ENCODE measurements at places on chromosomes 13 and 19.

GRCh38 chr13:30045916-30046704 lies 195.7 kb upstream of the UBL3 start:
- DNase-seq, result no peak

DNA sequence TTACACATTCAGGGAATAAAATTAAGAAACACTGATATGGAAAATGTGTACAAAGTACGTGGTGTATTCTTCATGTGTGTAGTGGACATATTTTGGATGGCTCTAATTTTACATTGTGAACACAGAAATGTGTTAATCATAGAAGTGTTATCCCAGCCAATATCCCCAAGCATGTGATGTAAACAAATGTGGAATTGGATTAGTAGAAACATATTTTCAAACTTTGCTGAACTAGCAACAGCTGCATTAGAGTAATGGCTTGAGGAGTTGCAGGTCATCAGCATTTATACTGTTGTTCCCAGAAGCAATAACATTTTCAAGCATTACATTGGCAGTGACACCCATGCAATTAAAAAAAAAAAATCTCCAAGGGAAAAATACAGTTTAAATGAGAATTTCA lies 600.6 kb downstream of the SLITRK1 start:
- DNase-seq, result no peak

GRCh38 chr19:39998501-39998900 lies 1.6 kb downstream of the ZNF546 start:
- no peak for DNase-seq

- DNase-seq, result no peak
Observed at GRCh38 chr19:16957151-16957701, 68.4 kb downstream of the F2RL3 start.

DNA sequence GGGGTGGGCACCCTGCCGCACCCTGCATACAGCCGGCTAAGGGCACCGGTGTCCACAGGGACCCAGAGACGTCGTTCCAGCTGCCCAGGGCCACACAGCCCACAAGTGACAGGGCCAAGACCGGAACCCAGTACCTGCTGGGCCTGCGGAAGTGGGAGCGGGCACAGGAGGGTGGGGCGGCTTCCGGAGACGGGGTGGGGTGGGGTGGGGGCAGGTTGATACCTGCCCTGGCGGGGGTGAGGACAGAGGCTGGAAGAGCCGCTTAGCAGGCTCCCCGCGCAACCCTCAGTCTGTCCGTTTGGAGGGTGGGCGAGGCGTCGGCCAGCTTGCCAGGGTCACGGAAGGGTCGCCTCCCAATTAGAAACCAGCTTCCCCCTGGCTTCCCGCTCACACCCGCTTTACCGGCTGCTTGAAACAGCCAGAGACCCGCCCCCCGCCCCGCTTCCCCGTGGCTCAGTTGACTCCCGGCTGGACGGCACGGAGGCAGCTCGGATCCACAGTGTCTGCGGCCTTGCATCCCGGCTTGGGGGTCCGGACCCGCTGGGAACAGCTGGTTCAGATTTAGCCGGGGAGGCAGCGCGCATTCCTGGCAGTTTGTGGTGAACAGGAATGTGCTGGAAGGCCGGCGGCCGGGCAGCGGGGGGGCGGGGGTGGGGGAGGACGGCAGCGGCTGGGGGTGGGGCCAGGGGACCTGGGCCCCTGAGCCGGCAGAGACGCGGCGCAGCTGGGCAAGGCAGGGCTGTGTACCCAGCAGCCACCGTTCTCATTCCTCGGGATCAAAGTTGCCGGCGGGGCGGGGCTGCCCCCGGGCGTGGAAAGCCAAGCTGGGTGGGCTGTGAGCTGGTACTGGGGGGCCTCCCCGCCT lies 1.9 kb downstream of the CNN2 start:
- DNase-seq, result peak; percentile 37

DNA sequence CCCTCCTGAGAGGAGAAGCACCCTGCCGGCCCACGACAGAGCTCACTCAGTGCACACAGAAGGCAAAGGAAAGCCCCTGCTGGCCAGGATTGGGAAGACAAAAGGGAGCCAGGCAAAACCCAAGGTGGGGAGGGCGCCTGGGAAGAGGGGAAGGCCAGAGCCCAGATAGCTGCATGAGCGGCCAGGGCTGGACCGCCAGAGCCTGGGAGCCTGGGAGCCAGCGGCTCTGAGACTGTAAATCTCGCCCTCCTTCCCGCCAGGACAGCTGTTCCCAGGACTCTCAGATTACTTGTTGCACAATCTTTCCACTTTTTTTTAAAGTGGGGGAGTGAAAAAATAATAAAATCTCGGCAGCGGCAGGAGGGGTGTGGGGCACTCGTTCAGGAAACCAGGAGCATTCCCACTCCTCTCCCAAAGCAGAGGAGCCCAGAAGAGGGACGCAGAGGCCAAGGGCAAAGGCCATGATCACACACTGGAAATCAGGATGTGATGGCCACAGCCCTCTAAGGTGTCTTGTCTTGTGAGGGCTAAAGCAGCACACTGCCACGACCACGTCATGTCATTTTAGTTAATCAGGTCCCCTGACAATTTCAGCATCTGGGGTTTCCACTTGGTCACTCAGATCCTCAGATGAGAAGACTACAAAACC lies 19.6 kb upstream of the EPHX3 start:
- DNase-seq, result no peak
